Hindlimb muscle (tissue), 1 donor: ENCODE measurements at places on chromosomes 5 and 9. TPM values are rescaled to one million over a fixed set of nuclear protein-coding genes. Genes with fewer than 3 reads are reported as not detected.

GRCh38 chr5:59660737-59661136, 232.8 kb downstream of the PDE4D start:
- DNase-seq = no peak

- no peak for DNase-seq
Observed at GRCh38 chr5:104345222-104346016, 782.8 kb upstream of the NUDT12 start.

DNA sequence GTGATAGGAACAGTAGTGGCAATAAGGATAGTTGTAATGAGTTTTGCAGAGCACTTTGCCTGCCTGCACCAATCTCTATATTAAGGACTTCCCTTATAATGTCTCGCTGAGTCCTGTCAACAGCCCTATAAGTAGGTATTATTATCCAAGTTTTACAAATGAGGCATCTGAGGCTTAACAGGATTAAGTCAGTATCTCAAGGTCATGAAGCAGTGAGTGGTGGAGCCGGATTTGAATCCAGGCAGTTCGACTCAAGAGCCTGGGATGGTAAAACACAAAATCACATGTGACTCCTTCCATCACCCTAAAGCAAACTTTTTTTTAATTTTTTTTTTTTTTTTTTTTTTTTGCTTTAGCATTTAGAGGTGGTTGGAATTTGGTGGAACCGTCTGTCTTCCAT, 59.0 kb upstream of the RARS1 start:
- no peak for DNase-seq

DNA sequence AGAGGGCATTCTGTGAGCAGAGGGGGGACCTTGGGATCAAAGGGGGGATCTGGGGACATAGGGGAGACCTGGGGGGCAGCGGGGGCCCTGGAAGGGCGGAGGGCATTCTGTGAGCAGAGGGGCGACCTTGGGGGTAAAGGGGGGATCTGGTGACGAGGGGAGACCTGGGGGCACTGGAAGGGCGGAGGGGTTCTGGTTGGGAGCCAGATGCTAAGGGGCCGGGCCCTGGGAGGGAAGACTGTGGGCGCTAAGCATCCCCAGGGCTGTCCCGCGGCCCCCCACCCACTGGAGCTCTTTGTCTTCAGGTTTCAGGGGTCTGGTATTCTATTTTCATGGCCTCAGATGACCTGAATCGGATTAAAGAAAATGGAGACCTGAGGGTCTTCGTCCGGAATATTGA, 748 bp downstream of the LCN9 start:
- no peak for DNase-seq

- no peak for DNase-seq
Observed at GRCh38 chr5:96297290-96297689, 135.8 kb downstream of the PCSK1 start.

DNA sequence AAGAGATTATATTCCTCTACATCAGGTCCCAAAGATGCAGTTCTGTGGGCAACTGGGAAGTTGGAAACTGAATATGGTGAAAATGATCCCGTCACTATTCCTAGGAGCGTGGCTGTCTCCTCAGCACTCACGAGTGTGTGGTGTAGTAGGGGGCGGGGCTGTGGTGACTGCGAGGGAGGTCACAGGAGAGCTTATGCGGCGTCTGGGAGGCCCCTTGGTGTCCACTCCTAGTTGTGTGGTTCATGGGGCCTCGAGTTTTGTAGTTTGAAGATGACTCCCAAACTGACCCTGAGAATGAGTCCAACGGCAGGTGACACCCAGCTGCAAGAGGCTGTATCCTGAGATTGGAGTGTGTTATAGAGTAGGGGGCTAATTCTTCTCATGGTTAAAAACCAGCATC, 68.2 kb downstream of the MVB12B start:
- no peak for DNase-seq

- no peak for DNase-seq
Observed at GRCh38 chr5:112923148-112923917, 1.3 kb upstream of the REEP5 start.

DNA sequence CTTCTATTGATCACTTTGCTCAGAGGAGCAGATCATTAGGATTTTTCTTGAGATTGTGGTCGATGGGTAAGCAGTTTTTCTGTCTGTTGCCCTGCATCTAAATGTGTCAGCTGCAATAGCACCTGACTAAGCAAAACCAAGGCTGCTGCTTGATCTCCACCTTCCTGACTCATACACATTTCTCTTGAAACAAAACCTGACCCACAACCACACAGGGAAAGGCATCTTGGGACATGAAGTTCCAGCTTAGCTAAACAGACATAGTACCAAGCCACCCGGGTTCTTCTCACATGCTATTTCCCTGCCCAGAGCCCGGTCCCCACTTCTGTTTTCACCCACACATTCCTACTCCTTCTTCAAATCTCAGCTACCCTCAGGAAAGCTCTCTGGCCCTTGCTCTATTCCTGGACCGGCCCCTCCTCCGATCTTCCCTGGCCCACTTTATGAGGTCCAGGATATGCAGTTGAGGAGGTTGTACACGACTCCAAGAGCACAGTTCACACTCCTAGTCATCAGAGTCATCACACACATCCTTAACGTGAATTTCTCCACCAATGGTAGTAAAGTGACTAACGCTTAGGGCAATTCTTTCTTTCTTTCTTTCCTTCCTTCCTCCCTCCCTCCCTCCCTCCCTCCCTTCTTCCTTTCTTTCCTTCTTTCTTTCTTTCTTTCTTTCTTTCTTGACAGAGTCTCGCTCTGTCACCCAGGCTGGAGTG, 16.0 kb upstream of the ZBTB43 start:
- no peak for DNase-seq

DNA sequence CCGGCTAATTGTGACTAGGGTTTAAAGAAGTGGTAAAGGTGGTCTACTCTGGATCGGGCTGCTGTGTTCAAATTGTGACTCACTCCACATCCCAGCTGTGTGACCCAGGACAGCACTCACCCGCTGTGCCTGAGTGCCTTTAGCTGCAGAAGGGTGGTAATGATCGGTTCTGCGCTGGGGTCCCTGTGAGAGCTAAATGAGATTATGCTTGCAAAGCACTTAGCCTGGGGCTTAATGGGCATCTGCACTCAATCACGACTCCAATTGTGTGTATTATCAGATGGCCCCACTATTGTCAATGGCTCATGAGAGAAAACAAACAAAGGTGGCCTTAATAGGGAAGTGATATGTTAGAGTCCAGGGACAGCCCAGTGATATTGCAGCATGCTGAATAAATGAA, 25.1 kb upstream of the TBC1D2 start:
- no peak for DNase-seq

The IL4 gene
- not detected for polyA plus RNA-seq
